ENCODE measurements at places on chromosomes 12 and 14.
A peak's percentile ranks its signal among the peaks of the same experiment; 100 is the strongest.

- no peak for DNase-seq
These were observed 57.7 kb upstream of the SAV1 start for GRCh38 chr14:50725761-50726160.

- no peak for DNase-seq
These were observed 415.0 kb upstream of the FBXO33 start for GRCh38 chr14:39847194-39847593.

- no peak for DNase-seq
These were observed 267.7 kb downstream of the KCNH5 start for GRCh38 chr14:62777510-62777909.

GRCh38 chr12:71252473-71252872, 94.7 kb upstream of the TSPAN8 start:
- no peak for DNase-seq

DNA sequence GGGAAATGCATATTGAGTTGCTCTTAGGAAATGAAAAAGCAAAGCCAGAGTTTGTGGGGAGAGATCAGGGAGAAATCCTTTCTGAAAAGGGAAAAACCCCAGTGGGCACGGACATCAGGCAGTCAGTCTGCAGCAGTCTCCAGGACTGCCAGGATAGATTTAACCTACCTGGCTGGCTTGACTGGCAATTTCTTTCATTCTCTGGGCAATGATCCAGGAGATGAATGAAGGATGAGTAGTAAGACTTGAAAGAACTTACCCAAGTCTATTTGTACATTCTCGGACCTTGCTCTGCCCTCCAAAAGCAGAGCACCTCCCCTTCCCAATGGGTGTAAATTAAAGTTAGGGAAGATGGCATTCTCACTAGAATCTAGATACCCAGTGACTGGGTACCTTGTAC, 42.9 kb downstream of the CMAS start:
- no peak for DNase-seq

- DNase-seq, result no peak
These were observed 13.0 kb upstream of the TAS2R30 start for GRCh38 chr12:11147420-11147819.

DNA sequence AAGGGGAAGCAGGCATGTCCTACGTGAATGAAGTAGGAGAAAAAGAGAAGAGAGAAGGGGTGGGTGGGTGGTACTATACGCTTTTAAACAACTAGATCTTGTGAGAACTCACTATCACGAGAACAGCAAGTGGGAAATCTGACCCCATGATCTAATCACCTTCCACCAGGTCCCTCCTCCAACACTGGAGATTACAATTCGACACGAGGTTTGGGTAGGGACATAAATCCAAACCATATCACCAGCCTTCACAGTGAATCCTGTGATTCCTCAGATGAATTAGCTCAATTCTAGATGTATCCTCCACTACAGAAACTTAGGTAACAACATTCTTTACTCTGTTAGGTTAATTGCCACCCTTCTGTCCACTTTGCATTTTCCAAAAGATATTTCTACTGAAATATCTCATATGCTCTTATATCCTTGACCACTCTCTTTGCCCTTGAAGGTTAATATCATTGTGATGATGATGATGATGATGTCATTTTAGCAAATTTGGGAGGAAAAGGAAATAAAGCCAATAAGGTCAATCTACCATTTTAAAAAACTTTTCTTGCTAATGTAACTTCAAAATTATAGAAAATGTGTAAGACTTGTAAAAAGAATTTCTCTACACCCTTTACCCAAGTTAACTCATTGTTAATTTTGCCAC, 23.2 kb upstream of the CCNT1 start:
- no peak for DNase-seq

DNA sequence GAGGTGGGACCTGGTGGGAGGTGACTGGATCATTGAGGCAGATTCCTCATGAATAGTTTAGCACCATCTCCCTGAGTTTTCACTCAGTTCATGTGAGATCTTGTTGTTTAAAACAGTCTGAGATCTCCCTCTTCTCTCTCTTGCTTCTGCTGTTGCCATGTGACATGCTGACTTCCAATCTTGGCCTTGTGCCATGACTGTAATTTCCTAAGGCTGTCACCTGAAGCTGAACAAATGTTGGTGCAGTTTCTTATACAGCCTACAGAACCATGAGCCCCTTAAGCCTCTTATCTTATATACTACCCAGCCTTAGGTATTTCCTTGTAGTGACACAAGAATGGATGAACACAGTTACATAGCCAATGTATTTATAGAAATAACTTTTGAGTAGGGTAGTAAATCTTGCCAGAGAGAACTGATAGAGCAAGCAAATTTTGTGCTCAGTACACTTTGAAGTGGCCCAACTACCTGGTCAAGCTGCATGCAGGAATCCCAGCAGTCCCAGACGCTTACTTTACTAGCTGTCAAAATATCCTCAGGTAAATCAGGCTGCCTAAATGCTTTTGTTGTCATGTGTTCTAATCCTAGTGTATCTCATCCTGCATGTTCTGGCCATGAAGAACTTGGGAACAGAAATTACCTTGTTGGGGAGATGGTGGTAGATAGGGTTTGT, 445.6 kb upstream of the MIS18BP1 start:
- no peak for DNase-seq

DNA sequence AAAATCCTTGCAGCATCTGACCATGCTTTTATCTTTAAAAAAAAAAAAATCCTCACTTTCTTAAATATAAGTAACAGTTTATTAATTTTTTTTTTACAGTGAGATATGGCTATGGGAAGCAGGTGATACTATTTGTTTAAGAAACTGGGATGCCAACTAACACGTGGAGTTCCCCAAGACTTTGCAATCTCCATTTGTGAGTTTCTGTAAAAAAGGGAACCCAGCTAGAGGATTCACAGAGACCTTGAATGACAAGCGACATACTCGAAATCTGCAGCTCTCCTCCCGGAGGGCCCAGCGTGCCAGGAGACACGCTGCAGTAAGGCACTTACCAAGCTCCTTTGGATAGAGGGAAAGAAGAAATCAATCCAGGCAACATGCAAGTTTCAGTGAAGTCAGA, 30.1 kb downstream of the SLC15A4 start:
- DNase-seq, result no peak

- DNase-seq, result no peak
These were observed 21.1 kb upstream of the FLRT2 start for GRCh38 chr14:85508863-85509262.

- no peak for DNase-seq
These were observed 1.2 kb downstream of the GPR135 start for GRCh38 chr14:59463787-59464485.

- no peak for DNase-seq
These were observed 16.6 kb downstream of the ALKBH1 start for GRCh38 chr14:77691259-77691658.

GRCh38 chr14:32217301-32217700, 14.2 kb upstream of the RNU6-8 start:
- DNase-seq, result no peak

DNA sequence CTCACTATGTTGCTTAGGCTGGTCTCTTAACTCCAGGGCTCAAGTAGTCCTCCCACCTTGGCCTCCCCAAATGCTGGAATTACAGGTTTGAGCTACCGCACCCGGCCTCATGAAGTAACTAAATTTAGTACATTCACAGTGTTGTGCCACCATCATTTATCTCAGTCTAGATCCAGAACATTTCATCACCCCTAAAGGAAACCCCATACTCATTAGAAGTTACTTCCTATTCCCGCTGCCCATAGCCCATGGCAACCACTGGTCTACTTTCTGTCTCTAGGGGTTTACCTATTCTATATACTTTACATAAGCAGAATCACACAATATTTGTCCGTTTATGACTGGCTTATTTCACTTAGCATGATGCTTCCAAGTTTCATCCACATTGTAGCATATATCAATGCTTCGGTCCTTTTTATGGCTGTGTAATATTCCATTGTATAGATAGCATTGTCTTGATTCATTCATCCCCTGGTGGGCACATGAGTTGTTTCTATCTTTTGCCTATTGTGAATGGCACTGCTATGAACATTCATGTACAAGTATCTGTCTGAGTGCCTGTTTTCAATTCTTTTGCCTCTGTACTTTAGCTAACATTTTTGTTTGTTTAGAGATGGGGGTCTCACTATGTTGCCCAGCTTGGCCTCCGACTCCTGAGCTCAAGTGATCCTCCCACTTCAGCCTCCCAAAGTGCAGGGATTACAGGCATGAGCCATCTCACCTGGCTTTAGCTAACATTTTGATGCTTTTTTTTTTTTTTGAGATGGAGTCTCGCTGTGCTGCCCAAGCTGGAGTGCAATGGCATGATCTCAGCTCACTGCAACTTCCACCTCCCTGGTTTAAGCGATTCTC, 10.2 kb upstream of the SH2B3 start:
- no peak for DNase-seq

GRCh38 chr12:3436461-3437065, 54.4 kb upstream of the PRMT8 start:
- DNase-seq, result no peak

DNA sequence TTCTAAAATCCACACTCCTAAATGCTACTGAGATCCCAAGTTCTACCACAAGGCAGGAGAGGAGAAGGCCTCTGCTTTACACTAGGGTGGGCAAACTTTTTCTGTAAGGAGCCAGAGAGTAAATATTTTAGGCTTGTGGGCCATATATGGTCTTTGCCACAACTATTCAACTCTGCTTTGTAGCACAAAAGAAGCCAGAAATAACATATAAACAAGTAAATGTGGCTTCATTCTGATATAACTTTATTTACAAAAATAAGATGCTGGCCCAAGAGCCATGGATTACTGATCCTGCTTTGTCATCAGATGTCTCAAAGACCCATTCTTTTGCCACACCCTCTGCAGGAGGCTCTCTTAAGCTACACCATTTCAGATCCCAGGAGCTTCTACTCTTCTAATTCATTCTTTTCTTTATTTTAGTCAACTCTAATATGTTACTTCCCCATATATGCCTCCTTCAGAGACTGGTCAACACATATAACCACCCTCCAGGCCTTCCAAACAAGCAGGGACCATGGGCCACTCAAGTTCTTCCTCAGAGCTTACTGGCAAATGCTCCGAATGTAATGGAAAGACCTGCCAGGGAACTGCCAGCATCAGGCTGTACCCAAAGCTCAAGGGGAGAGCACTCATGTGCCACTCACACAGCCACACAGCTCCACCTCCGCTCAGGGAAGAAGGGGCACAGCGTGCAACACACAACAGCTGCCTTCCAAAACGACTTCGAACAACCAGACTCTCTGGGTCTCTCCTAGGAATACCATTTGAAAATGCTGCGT, 15.6 kb downstream of the APPL2 start:
- DNase-seq, result no peak

GRCh38 chr14:62800577-62800976, 244.7 kb downstream of the KCNH5 start:
- DNase-seq, result no peak

- DNase-seq, result no peak
These were observed 159.2 kb downstream of the NRXN3 start for GRCh38 chr14:78329371-78329770.

DNA sequence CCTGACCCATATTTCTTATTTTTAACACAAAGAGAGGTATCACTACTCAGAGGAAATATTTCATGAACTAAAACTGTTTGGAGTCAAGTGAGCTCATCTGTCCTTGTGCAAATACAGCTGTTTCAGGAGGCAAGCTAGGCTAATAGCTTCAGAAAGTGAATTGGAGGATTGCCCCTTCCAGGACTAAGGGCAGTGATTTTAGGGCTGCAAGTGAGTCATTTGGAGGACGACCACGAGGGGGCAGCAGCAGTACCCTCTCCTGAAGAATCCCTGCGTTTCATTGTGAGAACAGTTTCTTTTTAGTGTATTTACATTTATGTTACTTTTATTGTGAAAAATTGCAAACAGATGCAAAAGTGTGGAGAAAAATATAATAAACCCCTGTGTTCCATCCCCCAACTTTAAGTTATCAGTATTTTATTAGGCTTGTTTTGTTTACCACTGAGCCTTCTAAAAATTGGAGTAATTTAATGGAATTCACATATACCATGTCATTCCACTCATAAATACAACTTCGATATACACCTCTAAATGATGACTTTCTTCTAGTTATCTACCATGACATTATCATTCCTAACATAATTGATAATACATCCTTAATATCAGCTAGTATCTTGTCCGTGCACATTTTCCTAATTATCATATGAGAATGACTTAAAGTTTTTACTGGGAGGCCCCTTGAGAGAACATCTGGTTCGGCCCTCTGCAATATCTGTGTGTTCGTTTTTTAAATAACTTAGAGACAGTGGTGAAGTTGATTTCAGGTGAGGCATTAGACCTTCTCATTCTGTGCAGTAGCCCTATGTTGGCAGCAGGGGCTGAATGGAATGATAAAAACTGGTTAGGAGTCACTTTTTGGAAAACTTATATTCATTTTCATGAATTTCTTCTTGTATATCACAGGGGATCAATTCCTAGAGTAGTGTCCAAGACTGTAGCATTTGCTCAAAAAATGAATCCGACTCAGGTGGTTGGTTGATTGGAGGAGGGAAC, 13.7 kb downstream of the FOXJ2 start:
- peak; percentile 52 for DNase-seq

DNA sequence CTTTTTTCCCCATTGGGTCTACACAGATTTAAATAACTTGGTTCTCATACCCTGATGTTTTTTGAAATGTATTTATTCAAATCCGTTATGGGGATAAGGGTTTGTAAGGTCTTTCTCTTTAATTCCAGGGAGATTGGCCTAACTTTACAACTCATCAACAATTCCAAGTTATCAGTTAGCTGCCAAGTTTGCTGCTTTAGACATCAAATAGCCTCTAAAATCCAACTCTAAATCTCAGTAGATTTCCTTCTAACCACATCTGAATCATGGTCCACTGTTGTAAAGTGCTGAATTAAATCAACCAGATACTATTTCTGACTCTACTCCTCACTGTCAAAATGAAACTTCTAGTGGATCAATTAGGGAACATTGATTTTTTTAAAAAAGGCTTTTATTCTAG, 364.1 kb upstream of the E2F7 start:
- DNase-seq, result no peak

GRCh38 chr14:93655078-93655750, 133.1 kb downstream of the PRIMA1 start:
- peak; percentile 60 for DNase-seq

GRCh38 chr14:56759633-56760032, 50.6 kb downstream of the OTX2 start:
- no peak for DNase-seq

DNA sequence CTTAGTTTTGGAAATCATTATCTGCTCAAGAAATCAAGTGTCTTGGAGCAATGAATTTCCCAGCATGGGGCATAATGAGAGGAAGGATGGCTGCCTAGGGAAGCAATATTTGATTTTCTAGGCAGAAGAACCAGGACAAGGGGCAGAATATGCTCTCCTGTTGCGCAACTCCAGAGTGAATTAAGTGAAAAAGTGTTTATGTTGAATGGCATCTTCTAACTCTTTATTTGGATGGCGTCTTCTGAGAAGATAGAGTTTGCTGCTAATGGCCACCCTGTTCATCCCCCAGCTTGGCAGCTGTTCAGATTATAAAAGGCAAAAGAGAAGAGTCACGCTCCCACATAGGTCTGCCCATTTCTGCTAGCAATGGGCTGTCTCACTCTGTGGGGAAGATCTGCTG, 1278.1 kb downstream of the AACS start:
- DNase-seq, result no peak
